ENCODE measurements at places on chromosomes 1 and 21.

DNA sequence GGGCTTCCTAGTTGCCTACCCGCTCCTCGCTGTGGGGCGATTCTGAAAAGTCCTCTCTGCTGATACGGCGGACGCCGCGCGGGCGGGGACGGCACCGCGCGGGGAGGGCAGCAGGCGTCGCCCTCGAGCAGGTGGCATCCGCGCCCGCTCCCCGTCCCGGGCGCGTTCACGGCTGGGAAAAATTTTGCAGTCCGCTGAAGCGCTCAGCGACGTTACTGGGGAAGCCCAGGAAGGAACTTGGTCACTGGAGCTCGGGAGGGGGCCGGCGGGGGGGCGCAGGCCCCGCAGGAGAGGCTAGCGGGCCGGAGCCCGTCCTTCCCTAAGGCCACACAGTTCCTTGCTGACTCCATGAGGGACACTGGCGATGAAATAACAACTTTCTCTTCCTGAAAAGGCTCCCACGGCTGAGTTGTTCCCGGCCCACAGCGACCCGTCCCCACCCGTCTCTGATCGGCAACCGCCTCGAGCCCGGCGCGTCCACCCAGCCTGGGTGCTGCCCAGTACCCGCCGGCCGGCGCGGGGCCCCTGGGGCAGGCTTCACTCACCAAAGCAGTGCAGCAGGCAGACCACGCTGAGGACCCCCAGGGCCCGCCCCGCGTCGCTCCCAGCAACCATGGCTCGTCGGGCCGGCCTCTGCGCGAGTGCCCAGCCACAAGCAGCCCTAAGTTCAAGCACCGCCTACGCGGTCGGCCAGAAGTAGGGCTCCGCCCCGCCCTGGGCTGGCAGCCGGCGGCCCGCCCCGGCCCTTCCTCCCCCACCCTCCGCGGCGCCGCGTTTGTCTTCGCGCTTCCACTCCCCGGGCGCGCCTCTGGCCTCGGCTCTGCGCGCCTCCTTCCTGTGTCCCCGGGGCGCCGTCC, at the start of gene CD58:
Gene CD58, minus strand, starts transcription at position 669 of the 857 bp plus-strand sequence. Its CDS starts 54 bp downstream, at position 615.
- peak within 1 kb of the TSS; percentile 73 for H3K4me3 ChIP-seq
- H3K36me3 ChIP-seq = no peaks in the 10 kb centered on the region
- no peaks in the 10 kb centered on the region for H3K27me3 ChIP-seq
- H3K4me1 ChIP-seq = no peaks in the 10 kb centered on the region
- DNase-seq = no peak
- peak within 1 kb of the TSS; percentile 78 for H3K27ac ChIP-seq

GRCh38 chr21:36716836-36717235, 17.9 kb downstream of the SIM2 start:
- no peak overlapping the region for H3K27ac ChIP-seq
- H3K4me1 ChIP-seq = no peaks in the 10 kb centered on the region
- H3K4me3 ChIP-seq = no peak overlapping the region
- no peaks in the 10 kb centered on the region for H3K27me3 ChIP-seq
- H3K36me3 ChIP-seq = no peaks in the 10 kb centered on the region

GRCh38 chr1:115829023-115829674, 11.8 kb downstream of the NHLH2 start:
- H3K36me3 ChIP-seq = no peaks in the 10 kb centered on the region
- H3K4me1 ChIP-seq = no peaks in the 10 kb centered on the region
- DNase-seq = no peak
- no peak overlapping the region for H3K4me3 ChIP-seq
- peaks cover 5% of the 10 kb centered on the region for H3K27me3 ChIP-seq
- H3K27ac ChIP-seq = no peak overlapping the region

- H3K27me3 ChIP-seq = no peaks in the 10 kb centered on the region
- H3K36me3 ChIP-seq = no peaks in the 10 kb centered on the region
- H3K27ac ChIP-seq = no peak overlapping the region
- H3K4me3 ChIP-seq = no peak overlapping the region
- H3K4me1 ChIP-seq = peaks cover 5% of the 10 kb centered on the region
- no peak for DNase-seq
Measured at GRCh38 chr1:53296117-53296749, 31.6 kb downstream of the LRP8 start.

- no peak overlapping the region for H3K4me3 ChIP-seq
- no peaks in the 10 kb centered on the region for H3K36me3 ChIP-seq
- DNase-seq = no peak
Measured at GRCh38 chr21:45919593-45919992, 62.0 kb upstream of the COL6A1 start.
